ENCODE measurements at places on chromosomes 16 and 17.

DNA sequence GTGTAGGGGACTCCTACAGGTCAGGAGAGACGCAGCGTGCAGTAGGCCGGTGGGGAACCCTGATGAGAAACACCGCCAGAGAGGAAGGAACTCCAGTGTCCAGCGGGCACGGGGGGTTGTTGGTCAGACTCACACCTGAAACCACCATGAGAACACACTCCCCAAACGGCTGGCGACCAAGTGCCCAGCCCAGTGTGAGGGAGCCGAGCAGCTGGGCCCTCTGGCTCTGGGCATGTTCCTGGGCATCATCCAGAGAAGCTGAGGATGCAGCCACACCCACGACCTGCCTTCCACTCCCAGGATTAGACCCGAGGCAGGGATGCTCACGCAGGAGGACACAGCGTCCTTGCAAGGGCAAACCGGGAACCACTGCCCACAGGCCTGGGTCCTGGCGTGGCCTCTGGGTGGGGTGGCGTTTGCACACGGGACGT, 108.3 kb upstream of the ZNF750 start:
- no peak for DNase-seq

DNA sequence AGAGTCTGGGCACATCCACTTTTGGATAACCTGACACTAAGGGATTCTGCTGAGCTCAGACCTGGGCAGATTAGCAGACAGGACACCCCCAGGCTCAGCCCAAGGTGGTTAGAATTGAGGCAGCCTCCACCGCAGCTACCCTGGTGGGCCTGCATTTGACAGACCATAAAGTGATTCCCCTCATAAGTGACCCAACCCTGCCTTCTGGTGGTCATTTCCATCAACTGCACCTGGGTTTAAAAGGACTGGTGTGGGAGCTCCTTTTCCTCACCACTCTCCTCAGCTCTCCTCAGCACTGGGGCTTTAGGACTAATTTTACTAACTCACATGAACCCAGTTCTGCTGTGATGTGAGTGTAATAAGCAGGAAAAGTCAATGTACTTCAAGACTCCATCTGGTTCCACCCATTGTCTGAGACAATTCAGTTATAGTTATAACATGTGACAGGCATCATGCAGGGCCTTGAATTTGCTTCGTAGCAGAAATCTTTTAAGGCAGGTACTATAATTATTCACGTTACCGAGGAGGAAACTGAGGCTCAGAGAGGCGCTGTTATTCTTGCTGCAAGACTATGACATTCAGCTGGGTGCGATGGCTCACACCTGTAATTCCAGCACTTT, 42.5 kb downstream of the MYH3 start:
- DNase-seq, result peak; percentile 19

DNA sequence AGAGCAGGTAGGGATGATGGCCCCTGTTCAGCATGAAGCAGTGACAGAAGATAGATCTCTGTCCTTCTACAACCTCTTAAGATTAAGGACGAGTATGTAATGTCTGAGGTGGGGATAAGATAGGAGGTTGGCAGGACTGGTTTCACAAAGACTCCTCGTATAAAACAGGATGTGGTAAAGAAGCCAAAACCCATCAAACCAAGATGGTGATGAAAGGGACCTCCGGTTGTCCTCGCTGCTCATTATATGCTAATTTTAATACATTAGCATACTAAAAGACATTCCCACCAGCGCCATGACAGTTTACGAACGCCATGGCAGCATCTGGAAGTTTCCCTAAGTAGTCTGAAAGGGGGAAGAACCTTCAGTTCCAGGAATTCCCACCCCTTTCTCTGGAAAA, 27.3 kb downstream of the MIS12 start:
- DNase-seq, result peak; percentile 52

GRCh38 chr16:13780406-13781168, 139.4 kb upstream of the ERCC4 start:
- DNase-seq, result no peak

DNA sequence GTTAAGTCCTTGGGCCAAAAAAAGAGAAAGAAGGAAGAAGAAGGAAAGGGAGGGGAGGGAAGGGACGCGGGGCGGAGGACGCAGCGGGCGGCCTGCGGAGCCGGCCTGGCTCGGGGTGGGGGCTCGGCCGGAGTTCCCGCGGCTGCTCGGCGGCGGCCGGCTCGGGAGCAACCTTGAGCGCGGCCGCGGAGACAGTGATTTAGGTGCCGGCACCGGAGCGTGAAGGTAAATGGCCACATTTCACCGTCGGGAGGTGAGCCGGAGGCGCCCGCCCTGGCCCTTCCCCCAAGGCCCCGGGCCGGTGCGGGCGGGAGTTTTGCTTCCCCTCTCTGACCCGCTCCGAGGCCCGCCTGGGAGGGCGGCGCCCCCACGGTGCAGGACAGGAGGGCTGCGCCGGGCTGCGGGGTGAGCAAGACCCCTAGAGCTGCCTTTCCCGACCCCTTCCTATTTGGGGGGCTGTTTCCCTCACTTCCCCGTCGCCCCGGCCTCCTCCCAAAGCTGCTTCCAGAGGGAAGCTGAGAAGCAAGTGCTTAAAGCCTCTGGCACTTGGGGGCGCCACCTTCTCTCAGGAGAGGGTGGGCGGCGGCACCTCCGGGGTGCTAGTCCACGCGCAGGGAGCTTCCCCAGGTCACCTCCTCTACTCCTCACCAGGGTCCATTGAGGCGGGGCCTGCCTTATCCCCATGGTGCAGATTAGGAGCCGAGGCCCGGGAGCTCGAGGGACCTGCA, 56.5 kb downstream of the MRM1 start:
- no peak for DNase-seq

- peak; percentile 66 for DNase-seq
These were observed 216.7 kb downstream of the RPTOR start for GRCh38 chr17:80761110-80761871.

DNA sequence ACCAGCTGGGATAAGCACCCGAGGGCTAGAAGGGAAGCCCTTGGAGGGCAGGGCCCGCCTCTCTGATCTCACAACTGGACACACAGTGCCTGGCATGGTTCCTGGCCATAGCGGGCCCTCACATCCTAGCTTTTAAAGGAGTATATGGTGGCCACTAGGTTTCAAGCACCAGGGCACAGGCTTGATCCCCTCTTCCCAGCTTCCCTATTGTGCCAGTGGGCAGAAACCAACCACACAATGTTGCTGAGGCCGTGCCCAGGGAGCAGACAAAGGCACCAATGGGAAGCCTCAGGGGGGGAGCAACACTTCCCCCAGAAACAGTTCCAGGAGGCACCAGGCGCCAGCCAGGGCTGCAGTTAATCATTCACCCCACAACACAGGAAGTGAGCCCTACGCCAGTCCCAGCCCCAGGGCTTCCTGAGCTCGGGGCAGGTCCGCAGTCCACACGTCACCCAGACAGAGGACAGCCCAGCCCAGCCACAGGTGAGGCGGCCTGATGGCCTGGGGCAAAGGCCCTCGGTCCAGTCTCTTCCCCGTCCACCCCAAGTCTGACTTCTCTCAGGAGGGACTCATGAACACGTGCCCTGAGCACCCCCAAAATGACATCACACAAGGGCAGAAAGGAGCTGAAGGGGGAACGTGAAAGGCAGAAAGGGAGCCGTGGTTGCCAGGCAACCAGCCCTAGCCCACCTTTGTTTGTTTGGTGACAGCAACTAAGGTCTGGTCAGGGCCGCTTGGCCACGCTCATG, 12.8 kb downstream of the SMIM5 start:
- peak; percentile 24 for DNase-seq

DNA sequence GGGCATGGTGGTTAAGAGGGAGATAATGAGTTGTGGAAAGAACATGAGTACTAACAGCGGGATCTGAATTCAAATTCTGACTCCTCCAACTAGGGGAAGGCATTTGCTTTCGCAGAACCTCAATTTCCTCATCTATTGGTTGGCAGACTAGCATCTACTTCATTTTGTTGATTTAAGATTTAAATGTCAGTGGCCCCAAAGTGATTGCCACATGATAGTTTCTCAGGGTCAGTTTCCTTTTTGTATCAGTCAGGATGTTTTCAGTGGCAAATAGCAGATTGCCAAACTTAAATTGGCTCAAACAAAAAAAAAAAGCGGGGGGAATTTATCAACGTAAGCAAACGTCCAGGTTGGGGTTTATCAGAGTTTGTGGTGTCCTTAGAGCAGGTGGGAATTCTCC, 25.1 kb upstream of the NOS2 start:
- no peak for DNase-seq

DNA sequence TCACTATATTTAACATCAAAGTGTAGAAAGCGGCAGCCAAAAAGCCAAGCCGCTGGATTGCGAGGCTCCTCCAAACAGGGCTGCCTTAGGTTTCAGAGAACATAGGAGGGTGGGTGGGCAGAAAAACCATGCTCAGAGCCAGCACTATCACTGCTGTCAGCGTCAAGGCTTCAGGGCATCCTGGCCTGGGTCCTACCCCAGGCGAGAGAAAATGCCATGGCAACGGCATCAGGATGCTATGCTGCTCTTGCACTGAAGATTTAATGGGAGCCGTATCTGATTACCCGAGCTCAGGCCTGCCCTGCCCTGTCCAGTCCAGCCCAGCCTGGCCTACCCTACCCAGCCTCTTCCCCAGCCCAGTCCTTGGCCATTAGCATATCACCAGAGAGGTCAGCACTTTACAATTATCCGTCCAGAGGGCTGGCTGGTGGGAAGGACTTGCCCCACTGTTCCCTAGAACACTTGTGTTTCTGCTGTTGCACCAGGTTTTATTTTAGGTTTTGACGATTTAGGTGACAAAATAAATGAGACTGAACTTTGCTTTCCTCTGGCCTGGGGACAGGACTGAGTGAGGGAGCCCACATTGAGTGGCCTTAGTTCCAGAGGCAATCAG, 61.1 kb downstream of the TOM1L2 start:
- no peak for DNase-seq

DNA sequence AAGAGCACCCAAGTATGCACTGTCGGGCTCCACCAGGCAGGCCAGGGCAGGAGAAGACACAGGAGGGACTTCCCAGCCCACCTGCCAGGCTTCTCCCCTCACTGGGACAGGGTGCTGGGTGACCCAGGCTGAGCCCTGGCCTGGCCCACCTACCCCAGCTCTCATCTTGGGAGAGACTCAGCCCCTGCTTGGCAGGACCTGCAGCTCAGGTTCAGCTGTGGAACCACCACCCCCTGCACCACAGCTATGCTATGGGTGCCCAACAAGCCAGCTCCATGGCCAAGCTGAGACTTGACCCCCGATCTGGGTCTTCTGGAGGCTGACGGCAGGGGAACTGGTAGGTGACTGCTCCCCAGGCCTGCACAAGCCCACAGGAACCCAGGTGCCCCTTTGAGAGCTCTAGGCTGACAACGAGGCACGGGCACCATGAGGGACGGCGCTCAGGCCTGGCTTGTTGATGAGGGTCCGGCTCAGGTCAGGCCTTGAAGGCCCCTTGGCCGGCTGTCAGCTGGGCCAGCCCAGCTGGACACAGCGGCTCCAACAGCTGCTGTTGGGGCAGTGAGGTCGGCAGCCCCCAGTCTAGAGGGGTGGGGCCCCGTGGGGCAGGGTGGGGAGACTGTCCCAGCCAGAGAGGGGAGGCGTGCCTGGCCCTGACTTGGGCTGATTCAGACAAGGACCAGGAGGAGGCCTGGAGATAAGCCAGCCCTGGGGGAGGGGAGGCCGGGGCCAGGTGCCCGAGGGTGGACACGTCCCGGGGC, 4.6 kb downstream of the RPUSD1 start:
- DNase-seq, result no peak

DNA sequence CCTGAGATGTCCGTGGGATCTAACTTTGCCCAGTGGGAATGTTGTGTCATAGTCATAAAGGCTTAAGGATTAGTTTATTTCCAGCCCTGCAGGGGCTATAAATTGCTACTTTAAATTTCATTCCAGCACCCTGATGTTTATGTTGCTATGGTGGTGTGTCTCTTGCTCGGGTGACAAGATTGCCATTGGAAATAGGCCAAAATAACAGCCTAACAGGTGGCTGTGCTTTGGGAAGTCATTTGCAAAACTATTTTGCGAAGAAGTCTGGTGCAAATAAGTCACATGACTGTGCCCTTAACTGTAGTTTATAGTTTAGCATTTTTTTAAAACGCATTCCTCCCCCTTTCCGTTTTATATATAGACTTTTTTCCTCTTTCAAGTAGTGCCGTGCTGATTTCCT, 23.1 kb downstream of the PITPNC1 start:
- peak; percentile 44 for DNase-seq

DNA sequence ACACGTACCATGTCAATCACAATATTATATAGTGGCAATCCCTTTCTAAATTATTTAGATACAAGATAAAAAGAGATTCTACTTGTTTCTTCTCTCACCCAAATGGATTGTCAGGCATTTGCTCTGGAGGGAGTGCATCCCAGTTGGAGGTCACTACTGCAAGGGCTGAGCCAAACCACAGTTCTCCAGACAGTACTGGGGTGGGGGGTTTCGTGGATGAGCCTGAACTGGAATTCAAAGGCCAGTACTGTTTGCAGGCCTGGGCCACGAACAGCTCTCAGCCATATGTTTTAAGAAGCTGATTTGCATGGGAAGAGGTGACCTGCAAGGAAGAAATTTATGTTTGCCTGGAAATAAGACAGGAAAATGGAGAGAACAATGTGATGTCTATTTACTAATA, 314.9 kb downstream of the PMP22 start:
- DNase-seq, result no peak

DNA sequence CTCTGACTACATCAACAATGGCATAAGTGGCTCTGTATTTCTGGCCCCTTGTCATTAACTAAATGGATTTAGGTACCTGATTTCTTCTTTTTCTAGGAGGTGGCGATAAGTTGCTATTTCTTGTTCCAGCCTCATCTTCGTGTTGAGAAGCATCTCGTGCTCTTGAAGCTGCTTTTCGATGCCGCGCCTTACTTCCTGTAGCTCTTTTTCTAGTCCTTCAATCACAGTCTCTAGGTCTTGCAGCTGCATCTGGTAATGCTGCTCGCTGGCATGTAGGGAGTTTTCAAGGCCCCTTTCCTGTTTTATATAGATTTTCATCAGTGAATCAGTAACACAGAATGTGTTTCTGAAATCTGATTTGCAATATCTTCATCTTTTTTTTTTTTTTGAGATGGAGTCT, 5.1 kb downstream of the KRT222 start:
- no peak for DNase-seq

GRCh38 chr16:81638286-81638945, 140.7 kb upstream of the PLCG2 start:
- no peak for DNase-seq

DNA sequence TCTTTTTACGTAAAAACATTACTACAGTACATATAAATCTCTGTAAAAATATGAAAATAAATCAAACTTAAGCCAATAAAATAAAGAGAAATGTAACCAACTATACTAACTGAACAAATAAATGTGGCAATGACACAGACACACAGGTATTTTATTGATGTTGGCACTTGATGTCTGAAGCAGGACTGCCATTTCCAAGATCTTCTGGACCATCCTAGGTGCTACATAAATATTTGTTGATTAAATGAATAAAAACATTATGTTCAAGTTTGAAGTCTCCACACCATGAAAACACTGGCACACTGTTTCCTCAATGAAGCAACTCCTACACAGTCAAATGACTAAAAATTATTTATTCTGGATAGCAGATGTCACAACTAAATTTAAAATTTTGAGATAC, 106.9 kb downstream of the NCOR1 start:
- DNase-seq, result no peak

DNA sequence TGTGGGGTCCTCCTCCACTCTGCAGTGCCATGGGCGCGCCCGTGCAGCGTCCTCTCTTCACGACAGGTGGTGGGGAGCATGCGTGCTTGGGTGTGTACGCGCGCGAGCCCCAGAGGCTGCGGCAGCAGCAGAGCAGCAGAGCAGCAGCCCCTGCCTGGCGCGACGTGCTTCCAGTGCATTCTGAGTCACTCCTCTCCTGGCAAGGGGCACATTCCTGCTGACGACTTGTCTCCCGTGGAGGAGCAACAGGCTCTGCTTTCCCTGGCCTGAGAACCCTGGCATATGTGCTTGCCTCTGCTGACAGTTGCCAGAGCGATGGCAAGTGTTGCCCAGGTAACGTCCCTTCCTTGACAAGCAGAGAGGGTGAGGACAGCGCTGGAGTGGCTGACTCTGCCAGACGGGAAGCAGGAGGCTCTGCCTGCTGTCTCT, 133.8 kb upstream of the PLCG2 start:
- DNase-seq, result no peak

All from CD4-positive, alpha-beta T cell treated with Interleukin-17A for 1 hour (primary cell).